AG04449 (cell line): ENCODE measurements at places on chromosomes 1 and 21.

GRCh38 chr1:228018961-228019721 is 12.3 kb downstream of the WNT3A start:
- no peak for DNase-seq

DNA sequence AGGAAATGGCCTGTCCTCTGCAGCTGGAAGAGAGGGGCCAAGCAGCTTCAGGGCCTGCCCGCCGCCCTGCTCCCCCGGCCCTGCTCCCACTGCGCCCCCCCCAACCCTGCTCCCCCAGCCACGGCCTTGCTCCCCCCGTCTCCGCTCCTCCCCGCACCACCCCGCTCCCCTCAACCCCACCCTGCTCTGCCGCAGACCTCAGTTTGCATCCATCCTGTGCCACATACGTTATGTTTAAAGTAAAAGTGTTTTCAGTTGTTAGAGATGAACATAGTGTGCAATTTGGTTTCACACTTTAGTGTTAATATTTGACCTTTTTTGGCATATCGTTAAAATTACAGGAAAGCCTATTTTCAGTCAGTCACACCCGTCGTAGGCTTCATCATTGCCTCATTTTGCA is 34.1 kb upstream of the DIP2A start:
- DNase-seq, result no peak

DNA sequence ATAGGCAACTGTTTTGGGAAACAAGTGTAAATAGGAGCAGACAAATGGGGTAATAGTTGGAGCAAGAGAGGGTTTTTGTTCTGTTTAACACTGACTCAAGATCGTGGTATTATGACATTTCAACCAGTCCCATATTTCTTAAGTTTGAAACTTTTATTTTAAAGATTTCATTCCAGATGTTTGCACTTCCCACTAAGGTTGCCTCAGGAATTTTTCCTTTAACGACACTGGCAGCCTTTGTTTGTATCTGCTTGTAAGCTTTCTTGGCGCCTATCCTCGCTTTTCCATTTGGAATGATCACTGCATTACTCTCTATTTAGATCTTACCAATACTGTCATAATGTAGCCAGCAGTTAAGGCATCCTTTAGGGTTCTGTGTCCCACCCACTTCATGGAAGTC is 67.7 kb downstream of the ALG6 start:
- DNase-seq, result no peak

GRCh38 chr1:212286556-212287131 is 1.4 kb downstream of the PPP2R5A start:
- no peak for DNase-seq

DNA sequence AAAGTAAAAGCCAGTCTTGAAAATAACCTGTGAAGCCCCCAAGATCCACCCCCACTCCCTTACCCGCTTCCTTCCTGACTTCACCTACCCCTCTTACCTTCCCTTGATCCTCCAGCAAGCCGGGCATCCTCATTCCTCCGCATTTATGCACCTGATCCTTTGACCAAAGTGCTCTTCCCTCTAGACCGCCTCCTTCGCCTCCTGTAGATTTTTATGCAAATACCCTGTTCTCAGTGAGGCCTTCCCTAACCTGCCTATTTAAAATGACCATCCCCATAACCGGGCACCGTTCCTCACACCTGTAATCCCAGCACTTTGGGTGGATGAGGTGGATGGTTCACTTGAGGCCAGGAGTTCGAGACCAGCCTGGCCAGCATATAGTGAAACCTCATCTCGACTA is 1.1 kb upstream of the NENF start:
- no peak for DNase-seq

DNA sequence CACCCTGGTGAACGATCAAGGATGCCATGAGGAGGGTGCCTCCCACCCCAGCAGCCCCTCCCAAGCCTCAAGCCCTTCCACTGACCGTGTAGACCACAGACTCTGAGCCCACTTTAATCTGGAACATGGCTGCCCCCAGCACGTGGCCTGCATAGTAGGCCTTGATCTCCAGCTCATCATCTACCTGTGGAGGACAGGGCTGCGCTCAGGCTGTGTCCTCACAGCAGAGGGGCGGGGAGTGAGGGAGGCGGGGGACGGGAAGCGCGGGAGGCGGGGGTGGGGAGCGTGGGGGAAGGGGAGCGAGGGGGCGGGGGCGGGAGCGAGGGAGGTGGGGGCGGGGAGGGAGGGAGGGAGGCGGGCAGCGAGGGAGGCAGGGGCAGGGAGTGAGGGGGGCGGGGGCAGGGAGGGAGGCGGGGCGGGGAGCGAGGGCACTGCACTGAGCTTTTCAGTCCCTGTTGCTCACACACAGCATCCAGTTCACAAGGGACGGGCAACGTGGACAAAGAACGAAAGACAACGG is 7.1 kb downstream of the PUSL1 start:
- no peak for DNase-seq

DNA sequence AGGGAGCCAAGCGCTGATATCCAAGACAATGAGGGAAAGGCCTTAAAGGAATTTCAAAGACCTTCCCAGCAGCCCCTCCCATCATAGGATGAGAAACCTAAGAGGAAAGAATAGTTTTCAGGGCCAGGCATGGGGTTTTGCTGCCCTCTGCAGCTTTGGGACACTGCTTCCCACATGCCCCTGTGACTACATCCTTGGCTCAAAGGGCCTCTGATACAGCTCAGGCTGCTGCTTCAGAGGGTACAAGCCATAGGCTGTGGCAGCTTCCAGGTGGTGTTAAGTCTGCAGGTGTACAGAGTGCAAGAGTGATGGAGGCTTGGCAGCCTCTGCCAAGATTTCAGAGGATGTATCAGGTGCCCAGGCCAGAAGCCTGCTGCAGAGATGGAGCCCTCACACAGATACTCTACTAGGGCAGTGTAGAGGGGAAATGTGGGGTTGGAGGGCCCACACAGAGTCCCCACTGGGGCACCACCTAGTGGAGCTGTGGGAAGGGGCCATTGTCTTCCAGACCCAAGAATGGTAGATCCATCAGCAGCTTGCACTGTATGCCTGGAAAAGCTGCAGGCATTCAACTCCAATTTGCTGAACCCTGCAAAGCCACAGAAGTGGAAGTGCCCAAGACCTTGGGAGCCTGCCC is 125.8 kb downstream of the SLC45A1 start:
- DNase-seq, result no peak

- no peak for DNase-seq
Measured at GRCh38 chr21:35400233-35400939, 351.3 kb upstream of the RUNX1 start.

- DNase-seq, result no peak
Measured at GRCh38 chr1:32048440-32048839, 24.3 kb upstream of the TMEM39B start.

- no peak for DNase-seq
Measured at GRCh38 chr1:234281826-234282489, 91.3 kb upstream of the COA6 start.
